ENCODE measurements at places on chromosomes 7 and 10. TPM values are rescaled to one million over a fixed set of nuclear protein-coding genes. Genes with fewer than 3 reads are reported as not detected.

CCL26 gene
- total RNA-seq, result 0.59 TPM

SFRP5 gene
- total RNA-seq, result 0.33 TPM

MYL7 gene
- total RNA-seq, result not detected

ELFN1 gene
- 0.59 TPM for total RNA-seq

NPFFR1 gene
- total RNA-seq, result not detected

FGFBP3 gene
- total RNA-seq, result 0.59 TPM

LRRC4 gene
- total RNA-seq, result 3.2 TPM

RHEB gene
- 95.0 TPM for total RNA-seq

ACBD7 gene
- total RNA-seq, result 1.1 TPM

GPR26 gene
- total RNA-seq, result not detected

NUTM2E gene
- not detected for total RNA-seq

APBB1IP gene
- total RNA-seq, result 3.5 TPM

ELN gene
- 25.9 TPM for total RNA-seq

DNA sequence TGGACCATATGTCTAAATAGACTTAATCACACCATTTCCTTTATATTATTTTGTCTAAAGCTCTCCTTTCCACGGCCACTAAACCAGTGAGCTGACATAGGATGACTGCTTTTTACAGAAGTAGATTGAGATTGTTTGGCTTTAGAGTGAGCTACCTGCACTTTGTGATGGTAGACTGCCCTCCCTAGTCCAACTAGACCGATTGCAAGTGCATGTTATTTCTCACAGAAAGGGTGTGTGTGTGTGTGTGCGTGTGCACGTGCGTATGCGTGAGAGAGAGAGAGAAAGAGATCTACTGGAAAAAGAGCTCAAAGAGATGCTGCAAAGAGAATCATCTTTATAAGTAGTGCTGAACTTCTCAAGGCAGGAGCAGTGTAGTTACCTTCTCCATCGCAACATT lies 60.7 kb downstream of the VCL start:
- DNase-seq, result no peak

DNA sequence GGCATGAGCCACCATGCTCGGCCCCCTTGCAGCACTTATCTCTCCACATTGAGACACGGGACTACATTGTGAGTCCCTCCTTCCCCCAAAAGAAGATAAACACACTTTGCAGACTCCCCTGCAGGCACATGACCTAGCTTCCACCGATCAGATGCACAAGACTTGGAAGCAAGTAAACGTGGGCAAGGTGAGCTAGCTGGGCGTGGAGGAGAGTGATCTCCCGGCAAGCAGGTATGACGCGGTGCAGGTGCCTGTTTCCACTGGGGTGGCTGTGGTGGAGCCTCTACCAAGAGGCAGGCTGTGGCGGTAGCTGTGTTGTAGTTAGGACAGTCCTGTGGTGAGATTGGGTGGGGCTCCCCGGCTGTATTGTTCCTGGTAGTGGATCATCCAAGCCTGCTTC lies 7.7 kb upstream of the COMTD1 start:
- no peak for DNase-seq

GRCh38 chr10:44393051-44393630 lies 8.2 kb upstream of the CXCL12 start:
- no peak for DNase-seq

GRCh38 chr7:138662991-138663320 lies 38.2 kb downstream of the SVOPL start:
- no peak for DNase-seq

- DNase-seq, result no peak
These were observed 323.4 kb upstream of the SEMA3D start for GRCh38 chr7:85510287-85510686.

GRCh38 chr10:48649349-48649944 lies 35.2 kb upstream of the WDFY4 start:
- DNase-seq, result no peak

- DNase-seq, result no peak
These were observed 391.7 kb downstream of the KCNMA1 start for GRCh38 chr10:77245953-77246352.

DNA sequence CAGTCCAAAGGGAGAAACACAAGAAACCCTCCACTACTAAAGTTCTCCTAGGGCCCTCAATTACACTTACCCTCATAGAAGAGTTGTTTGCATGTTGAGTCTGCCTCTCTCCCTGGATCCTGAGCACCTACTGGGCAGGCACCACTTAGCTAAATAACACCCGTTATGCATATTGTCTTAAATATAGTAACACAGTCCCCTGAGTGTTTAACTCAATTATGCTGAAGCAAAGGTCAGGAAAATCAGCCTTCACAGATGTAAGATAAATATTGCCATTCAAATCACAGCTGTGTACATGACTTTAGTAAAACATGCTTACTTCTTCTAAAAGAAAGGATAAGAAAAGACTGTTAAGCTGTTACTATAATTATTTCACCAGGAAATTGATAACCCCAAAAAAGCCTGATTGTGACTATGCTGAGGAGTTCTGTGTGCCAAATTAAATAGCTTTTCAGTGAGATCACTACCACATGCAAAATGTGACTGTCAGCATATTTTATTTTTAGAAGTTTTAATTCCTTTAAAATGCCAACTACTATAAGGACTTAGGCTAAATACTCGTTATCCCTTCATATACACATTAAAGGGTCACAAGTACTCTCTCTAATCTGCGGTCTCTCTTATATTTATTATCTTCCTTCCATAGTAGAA lies 733.9 kb upstream of the PHF14 start:
- no peak for DNase-seq

GRCh38 chr7:7208520-7208919 lies 26.2 kb downstream of the C1GALT1 start:
- no peak for DNase-seq

GRCh38 chr10:73859784-73860491 lies 14.4 kb downstream of the CAMK2G start:
- DNase-seq, result no peak

DNA sequence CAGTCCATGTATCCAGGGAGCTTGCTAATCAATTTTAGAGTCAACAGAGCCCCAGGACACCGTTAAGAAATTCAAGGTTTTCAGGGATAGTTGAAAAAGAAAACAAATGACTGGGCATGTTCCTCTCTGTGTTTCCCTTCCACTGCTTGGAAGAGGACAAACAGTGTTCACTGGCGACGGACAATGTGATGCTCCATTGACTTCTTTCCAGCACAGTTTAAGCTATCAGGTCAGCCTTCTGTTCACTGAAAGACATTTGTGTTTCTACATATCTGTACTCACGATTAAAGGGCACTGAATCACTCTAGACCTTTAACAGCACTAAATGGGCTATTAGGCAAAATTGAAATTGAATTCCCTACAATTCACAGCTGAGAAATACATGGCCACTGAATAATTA lies 123.6 kb downstream of the RNLS start:
- no peak for DNase-seq

DNA sequence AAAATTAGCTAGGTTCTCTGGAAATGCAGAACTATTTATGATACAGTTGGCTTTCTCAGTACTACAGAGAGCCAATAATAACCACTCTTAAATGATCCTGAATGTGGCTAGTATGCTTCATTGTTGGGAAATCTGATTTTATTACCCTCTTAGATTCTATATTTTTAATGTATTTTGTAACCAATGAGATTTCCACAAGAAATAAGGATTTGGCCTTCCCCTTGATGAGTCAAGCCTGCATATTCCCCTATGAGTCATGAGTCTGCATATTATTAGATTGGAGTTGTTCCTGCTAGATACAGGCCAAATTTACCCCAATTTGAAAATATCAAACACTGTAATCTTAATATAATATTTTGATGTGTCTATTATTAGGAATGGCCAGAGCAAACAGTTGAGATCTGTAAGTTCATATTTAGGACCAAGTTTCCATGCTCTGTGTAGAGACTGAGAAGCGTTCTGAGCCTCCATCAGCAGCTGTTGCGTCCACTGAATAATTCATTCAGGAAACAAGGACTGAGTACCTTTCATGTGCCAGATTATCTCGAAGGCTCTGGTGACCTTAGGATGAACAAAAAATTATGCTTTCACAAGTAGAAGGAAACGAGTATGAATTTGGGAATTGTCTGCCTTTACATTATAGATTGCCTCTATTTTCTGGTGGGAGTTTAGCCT lies 793.4 kb downstream of the NRG3 start:
- no peak for DNase-seq

DNA sequence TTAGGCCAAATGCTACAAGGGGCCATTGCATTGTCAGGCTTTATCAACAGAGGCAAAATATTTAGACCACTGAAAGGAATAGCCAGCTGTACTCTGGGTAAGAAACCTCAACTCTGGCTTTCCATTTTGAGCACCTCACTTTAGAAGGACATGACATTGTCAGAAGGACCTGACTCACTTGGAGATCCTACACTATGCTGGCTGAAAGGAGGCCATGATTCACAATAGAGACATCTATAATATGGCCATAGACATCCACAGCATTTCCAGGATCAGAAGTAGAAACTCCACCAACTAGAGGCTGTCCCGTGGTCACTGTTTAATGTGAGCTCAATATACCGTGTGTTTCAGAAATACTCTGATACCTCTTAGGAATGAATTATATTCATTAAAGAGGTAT lies 140.9 kb downstream of the BTAF1 start:
- DNase-seq, result no peak

- no peak for DNase-seq
These were observed 1189.5 kb downstream of the GATA3 start for GRCh38 chr10:9243941-9244411.

DNA sequence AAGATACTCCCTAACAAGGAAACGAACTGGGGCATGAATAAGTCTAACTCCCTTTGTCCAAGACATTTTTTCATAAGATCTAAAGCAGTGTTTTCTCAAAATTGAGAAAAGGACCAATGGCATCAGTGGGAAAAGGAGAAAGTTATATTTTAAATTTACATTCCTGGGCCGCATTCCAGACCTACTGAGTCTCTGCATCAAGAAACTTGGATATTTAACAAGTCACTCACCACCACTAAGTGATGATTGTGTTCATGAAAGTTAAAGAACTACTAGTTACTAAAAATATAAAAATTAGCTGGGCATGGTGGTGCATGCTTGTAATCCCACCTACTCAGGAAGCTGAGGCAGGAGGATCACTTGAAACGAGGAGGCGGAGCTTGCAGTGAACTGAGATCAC lies 149.6 kb upstream of the MEOX2 start:
- DNase-seq, result no peak

DNA sequence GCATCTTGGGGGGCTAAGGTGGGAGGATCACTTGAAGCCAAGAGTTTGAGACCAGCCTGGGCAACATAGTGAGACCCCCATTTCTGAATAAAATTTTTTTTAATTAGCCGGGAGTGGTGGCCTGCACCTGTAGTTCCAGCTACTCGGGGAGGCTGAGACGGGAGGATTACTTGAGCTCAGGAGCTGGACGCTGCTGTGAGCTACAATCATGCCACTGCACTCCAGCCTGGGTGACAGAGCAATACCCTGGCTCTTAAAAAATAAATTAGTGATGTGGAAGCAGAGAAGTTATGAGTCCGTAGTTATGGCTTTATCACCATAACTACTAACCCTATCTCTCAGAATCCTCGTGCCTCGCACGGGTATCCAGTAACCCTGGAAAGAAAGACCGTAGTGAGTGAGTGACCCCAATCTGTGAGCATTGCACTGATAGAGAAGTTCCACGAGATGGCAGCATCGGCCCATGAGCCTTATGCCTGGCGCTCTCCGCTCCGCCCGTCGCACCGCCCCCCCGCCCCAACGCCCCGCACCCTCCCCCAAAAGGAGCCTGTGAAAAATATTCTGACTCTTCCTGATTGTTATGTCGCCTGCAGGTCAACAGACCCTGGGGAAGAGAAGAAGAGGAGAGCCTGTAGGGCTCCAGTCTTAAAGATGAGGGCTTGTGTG lies 4.9 kb upstream of the SLC29A3 start:
- DNase-seq, result no peak

DNA sequence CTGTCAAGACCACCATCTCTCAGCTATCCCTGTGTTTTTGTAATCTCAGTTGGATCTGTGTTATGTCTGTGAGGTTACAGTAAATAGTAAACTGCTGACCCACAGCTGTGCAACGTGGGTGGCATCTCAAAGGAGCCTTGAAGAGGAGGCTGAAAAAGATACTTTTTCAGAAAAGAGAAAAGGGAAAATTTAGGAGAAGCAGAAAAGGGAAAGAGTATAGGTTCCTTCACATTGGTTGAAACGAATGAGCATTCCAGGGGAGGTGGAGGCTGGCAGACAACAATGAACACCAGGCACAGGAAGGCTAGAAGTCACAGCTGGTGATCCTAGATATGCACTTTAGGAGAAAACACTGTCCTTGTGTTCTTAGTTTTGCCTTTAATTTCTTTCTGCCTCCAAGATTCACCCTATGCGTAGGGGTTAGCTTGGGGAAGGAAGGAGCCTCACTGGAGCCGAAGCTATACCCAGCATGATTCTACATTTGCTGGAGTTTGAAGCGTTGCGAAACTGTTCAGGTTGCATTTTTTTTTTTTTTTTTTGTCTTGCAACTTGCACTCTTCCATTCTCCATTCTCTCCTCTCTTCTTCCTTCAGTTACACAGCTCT lies 18.3 kb downstream of the CPED1 start:
- DNase-seq, result no peak

- no peak for DNase-seq
These were observed 639 bp upstream of the TFAM start for GRCh38 chr10:58384544-58384998.

- no peak for DNase-seq
These were observed 23.0 kb downstream of the AMZ1 start for GRCh38 chr7:2710901-2711551.

- no peak for DNase-seq
These were observed 34.3 kb downstream of the FRMPD2 start for GRCh38 chr10:48240196-48240595.

- no peak for DNase-seq
These were observed 130.0 kb downstream of the FAM53B start for GRCh38 chr10:124614003-124614659.

DNA sequence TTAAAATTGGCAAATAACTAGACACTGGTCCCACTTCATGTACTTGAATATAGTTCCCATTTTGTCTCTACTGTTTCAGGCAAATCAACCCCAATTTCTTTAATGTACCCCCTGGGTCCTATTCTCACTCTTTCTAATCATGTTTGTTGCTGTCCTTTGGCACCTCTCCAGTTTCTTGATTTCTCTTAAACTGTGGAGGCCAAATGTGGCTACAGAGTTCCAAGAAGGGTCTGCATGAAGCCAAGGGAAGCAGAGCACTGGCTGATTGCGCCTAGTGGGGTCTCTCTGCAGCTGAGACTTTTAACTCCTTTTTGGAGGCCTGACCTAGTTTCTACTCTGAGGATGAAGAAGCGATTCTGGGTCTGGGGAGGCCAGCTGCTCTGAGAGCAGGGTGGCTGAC lies 6.7 kb upstream of the ADAM12 start:
- no peak for DNase-seq

GRCh38 chr7:151080067-151080521 lies 515 bp downstream of the FASTK start:
- DNase-seq, result no peak

GRCh38 chr7:12578930-12579640 lies 8.6 kb downstream of the SCIN start:
- DNase-seq, result no peak

DNA sequence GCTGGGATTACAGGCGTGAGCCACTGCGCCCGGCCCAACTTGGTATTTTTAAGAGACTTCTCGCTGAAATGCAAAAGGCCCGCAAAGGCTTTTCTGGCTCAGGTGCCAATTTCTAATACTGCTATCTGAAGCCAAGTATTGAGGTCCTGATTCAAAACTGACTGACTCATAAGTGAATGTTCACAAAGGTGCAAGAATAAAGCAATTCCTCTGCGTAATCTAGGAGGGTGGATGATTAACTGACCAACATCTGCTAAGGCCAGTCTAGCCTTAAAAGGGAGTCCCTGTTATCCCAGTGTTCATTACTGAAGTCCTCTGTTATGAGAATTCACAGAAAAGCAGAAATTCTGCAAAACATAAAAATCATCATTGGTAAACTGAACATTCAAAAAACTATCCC lies 111.4 kb downstream of the SRPK2 start:
- no peak for DNase-seq

GRCh38 chr10:112388548-112388947 lies 14.6 kb downstream of the ACSL5 start:
- DNase-seq, result no peak

All from breast epithelium (tissue), 4 donors.